ENCODE measurements at places on chromosomes 2 and 18.

- DNase-seq = no peak
These were observed 73.5 kb downstream of the MGAT5 start for GRCh38 chr2:134327367-134327766.

GRCh38 chr2:179613701-179614100 is 247.7 kb downstream of the ZNF385B start:
- DNase-seq = no peak

- DNase-seq = no peak
These were observed 1.2 kb upstream of the PRELID3A start for GRCh38 chr18:12406371-12407111.

DNA sequence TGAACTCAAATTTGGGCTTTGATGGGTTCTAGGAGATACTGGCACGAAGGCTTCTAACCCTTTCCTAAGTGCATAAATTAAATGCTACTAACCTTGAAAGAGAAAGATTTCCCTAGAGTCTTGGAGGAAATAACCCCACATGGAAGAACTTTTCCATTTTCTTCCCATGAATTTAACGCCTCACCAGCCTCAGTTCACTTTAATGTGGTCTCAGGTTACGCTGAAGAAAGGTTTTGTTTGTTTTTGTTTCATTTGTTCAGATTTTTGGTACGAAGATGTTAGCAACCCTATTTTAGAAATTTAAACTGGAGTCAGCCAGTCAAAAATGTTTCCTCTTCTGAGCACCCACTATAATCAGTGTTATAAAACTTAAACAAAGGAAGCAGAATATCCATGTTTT is 30.7 kb downstream of the METTL4 start:
- DNase-seq = no peak

GRCh38 chr2:235763816-235764215 is 270.0 kb downstream of the AGAP1 start:
- DNase-seq = no peak

- no peak for DNase-seq
These were observed 86.8 kb upstream of the SNTG2 start for GRCh38 chr2:863732-864450.

DNA sequence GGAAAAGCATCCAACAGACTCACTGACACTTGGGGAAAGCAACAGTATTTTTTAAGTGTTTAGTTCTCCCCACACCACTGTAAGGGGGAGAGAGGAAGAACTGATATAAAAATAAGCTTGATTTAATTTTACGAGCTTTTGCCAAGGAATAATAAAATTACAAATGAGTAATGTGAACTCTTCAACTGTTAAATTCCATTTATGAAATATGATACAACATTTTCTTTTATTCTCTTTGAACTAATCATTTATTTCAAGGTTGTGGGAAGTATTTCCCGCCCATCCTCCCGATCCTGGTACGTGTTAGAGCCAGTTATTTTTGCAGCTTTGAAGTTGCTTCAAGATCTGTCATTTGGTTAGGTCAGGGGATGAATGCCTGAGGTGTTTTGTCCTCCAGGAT is 35.2 kb downstream of the WDPCP start:
- no peak for DNase-seq

GRCh38 chr2:206740800-206741199 is 22.6 kb upstream of the DYTN start:
- no peak for DNase-seq
